ENCODE measurements at places on chromosomes 2 and 18. TPM values are rescaled to one million over a fixed set of nuclear protein-coding genes. Genes with fewer than 3 reads are reported as not detected.

DNA sequence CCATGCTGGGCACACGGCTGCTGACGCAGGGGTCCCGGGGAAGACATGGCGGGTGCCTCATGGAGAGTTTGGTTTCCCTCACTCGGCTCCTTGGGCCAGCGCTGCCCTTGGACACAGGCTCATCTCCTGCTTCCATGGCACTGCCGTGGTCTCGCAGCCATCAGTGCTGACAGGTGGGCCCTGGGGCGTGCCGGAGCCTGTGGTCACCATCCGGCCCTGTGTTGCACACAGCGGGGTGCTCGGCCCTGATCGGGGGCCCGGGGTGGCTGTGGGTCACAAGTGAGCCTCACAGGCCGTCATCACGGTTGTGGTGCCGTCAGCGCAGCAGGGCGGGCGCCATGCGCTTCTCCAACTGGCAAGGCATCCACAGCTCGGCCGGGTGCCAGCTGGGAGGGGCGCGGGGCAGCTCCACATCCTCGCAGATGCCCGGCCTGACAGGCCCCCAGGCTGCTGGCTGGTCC lies 582 bp downstream of the RTP5 start:
- no peak for DNase-seq

- DNase-seq, result no peak
Measured at GRCh38 chr18:37176621-37176934, 347.7 kb downstream of the KIAA1328 start.

Gene CCDC150
- total RNA-seq, result 4.4 TPM

Gene PSMD14
- total RNA-seq, result 96.1 TPM

Gene LCT
- total RNA-seq, result not detected

Gene CFAP65
- not detected for total RNA-seq

Gene ALPI
- not detected for total RNA-seq

All from kidney epithelial cell (primary cell).